ENCODE measurements at places on chromosomes 1 and 21.

DNA sequence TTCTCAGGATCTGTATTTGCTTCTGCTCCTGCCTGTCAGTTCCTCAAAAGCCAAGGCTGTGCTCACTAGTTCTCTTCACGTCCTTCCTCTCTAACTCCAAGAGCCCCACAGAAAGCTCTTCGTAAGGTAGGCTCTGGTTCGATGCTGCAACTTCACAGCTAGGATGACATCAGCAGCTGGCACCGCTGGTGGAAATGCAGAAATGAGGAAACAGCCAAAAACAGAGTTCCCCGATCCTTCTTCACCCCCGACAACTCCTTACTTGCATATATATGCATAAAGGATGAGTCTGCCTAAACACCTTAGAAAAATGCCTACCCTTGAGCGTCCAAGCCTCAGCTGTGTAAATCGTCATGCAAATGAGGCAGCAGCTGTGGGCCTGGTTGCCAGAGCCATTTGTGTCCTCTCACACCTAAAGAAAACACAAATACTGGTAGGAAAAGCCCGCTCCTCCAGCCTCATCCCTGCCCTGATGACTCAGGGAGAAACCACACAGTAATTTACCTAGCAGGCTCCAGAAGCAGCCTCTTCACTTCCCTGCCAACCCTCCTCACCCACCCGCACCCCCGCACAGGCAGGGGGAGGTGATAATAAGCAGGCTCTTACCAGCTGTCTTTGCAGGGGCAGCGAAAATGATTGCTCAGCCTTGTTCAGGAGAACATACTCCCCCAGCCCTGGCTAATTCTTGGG lies 28.2 kb downstream of the BATF3 start:
- no peak for DNase-seq

GRCh38 chr1:58406301-58407071 lies 140.0 kb downstream of the OMA1 start:
- no peak for DNase-seq

- DNase-seq = no peak
Measured at GRCh38 chr1:8875216-8875861, 3.1 kb downstream of the ENO1 start.

GRCh38 chr21:15682186-15682895 lies 47.4 kb upstream of the USP25 start:
- DNase-seq = no peak

DNA sequence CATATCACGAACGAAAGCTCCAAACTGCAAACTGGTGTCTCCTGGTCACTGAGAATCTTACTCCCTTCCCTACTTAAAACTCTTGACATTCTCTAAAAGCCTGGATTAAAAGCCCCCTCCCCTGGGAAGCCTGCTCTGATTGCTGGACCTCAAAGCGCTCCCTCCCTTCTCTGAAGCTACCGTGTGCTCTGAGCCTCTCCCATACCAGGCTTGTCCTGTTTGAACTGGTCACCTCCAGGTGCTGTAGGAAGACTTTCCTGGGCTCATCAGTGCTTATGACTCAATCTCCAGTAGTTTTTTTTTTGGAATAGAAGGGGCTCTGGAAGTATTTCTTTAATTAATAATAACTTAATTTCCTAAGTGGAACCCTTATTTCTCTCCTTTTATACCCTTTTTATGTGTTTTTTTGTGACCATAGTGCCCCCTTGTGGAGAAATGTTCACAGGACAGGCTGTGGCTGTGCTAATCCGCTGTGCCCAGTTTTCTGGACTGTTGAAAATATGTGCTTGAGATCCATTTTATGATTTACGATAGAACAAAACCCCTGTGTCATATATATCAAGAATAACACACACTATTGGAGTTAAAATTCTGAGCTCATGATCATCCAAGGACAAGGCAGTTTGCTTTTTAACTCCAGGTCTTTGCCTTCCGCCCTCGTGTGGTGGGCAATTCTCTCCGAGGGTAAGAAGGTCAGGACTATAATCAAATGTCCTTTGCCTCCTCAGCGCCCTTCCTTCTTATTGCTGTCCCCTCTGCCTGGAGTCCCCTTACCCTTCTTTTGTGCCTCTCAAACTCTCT lies 16.9 kb downstream of the MTARC1 start:
- no peak for DNase-seq

DNA sequence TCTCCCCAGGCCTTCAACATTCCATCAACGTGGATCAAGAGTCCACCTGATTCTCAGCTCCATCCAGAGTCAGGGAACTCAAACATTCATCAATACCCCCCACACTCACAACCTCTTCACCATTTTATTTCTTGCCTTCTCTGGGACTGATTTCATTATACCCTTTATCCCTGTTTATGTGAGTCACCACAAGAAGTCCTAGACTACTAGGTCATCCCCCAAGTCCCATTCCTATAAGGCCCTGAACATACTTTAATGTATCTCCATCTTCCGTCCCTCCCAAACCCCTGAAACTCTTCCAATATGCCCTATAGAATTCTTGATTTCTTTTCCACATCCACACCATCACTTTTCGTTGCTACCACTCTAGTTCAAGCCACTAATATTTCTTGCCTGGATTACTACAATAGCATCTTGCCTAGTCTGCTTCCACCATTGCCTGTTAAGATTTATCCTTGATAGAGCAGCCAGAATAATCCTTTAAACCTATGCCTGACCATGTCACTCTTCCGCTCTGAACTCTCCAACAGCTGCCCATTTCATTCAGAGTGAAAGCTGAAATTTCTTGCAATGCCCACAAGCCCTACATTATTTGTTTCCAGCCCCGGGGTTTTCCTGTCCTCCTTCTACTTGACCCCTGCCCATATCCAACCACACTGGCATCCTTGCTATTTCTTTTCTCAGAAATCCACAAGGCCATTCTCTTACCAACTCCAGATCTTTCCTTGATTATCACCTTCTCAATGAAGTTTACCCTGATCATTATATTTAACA lies 9.4 kb upstream of the SAMD13 start:
- no peak for DNase-seq

DNA sequence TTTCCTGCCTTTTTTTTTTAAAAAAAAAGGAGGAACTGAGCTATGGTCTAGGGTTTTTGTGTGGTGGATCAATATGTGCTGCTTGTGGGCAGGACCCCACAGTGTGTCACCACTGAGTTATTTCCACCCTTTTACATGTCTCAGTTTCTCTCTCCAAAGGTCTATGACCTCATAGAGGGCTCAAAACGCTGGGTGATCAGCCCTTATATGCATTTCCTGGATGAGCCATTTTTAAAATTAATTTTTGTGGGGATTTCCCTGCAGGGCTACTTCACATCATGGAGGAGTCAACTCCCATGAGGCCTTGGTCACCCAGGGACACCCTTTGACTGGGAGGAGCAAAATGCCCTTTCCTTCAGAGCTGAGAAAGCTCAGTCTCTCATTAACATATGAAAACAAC lies 20.7 kb upstream of the HAO2 start:
- DNase-seq = no peak

GRCh38 chr21:45256912-45257672 lies 30.6 kb downstream of the POFUT2 start:
- no peak for DNase-seq

- DNase-seq = no peak
Measured at GRCh38 chr1:197675583-197676208, 99.6 kb downstream of the DENND1B start.

DNA sequence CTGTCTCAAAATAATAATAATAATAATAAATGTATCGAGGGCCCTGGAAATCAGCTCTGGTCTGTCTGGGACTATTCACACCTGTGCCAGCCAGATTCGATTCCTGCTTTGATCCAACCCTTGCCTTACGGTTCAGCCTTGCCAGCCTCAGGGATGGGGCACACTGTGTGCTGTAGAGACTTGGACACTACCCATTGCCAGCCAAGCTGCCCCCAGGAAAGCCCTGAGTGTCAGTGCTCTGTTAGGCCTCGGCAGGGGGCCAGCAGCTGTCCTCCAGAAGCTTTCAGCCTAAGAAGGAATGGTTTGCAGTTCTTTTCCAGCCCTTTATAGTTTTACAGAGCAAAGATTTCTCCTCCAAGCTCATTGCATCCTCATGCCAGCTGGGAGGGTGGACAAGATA lies 96.2 kb upstream of the RUNX3 start:
- no peak for DNase-seq

DNA sequence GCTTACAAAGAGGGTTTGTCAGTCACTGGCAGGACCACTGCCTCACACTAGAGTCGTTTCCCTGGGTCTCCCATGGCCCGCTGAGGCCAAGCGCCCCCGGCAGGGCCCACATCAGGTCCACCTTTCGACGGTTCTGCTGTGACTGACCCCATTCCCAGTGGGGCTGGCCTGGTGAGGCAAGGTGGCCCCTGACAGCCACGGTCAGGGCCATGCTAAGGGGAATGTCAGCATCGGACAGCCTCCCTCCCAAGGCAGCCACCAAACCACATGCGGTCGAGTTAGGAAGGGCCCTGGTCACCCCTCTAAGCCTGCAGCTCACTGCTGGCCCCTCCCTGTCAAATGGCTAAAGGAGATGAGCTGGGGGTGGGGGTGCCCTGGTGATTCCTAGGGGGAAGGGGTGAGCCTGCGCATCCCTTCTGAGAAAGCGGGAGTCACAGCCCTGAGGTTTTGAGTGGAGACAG lies 2.9 kb upstream of the KIF17 start:
- DNase-seq = no peak

GRCh38 chr1:41735631-41736260 lies 183.0 kb downstream of the HIVEP3 start:
- no peak for DNase-seq

Data from HuH-7.5 (cell line).